ENCODE measurements at places on chromosomes 5 and 9.

- no peak for DNase-seq
Measured at GRCh38 chr9:22913518-22913917, 466.9 kb downstream of the DMRTA1 start.

GRCh38 chr5:139949710-139950109, 93.4 kb downstream of the NRG2 start:
- no peak for DNase-seq

DNA sequence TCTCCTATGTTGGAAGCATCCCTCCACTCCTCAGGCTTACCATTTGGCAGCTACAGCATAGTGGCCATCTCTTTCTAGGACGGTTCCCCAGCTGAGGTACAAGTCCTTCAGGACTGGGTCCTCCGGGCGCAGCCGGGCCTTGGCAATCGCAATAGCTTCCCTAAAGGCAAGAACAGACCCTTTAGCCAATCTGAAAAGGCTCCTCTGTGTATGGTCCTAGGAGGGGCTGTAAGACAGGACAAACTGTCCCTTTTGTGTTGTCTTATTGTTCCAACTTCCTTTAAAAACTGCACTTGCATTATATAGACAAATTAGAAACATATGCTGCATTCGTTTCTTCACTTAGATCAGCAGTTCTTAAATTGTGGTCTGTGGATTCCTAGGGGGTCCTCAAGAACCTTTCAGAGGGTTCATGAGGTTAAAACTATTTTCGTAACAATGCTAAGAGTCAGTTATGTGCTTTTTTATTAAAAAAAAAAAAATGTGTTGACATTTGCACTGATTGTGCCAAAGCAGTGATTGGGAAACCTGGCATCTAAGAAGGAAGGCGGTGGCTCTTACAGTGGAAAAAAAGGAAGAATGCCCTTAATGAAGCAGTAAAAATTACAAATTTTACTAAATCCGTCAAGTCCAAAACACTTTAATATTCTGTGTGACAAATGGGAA, 38.7 kb downstream of the GEMIN5 start:
- no peak for DNase-seq

DNA sequence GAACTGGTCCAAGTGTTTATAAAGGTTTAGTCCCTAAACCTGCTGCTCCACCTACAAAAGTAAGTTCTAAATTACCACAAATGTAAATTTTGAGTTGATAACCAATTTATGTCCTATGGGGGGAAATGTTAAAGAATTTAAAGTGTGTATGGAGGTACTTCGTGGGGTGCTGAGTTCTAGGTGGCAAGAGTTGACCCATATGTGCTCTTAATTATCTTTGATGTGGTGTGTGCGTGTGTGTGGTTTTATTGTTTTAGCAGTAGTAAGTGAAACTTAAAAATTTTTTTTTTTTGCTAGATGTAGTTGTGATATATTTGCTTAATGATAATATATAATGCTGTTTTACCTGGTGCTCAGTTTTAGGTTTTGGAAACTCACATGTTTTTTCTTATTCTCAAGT, 72.6 kb downstream of the GPBP1 start:
- no peak for DNase-seq

GRCh38 chr5:35188031-35188457, 42.2 kb downstream of the PRLR start:
- DNase-seq = no peak

All from NCI-H524 (cell line).